ENCODE measurements at places on chromosomes 2 and 18.
A peak's percentile ranks its signal among the peaks of the same experiment; 100 is the strongest.

DNA sequence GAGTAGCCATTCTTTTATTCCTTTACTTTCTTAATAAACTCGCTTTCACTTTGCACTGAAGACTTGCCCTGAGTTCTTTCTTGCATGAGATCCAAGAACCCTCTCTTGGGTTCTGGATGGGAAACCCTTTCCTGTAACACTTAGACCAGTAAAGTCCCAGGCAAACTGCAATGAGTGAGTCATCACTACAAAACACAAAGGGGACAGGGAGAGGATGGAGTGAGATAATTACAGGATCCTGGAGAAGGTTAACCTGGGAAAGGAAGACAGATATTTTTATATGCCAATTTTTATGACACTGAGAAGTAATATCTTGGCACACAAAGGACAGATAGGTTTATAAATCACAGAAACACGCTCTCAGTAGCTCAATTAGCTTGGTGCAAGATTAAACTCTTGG, 48.7 kb downstream of the EHD3 start:
- no peak overlapping the region for H3K27ac ChIP-seq
- H3K36me3 ChIP-seq = no peaks in the 10 kb centered on the region
- no peaks in the 10 kb centered on the region for H3K27me3 ChIP-seq
- no peak overlapping the region for H3K4me3 ChIP-seq
- no peaks in the 10 kb centered on the region for H3K4me1 ChIP-seq

- H3K27me3 ChIP-seq = no peaks in the 10 kb centered on the region
- no peak overlapping the region for H3K4me3 ChIP-seq
- H3K4me1 ChIP-seq = peaks cover 4% of the 10 kb centered on the region
- no peak for DNase-seq
- no peak overlapping the region for H3K27ac ChIP-seq
Observed at GRCh38 chr2:30484995-30485394, 37.9 kb downstream of the LCLAT1 start.

- H3K27ac ChIP-seq = no peak overlapping the region
- H3K36me3 ChIP-seq = no peaks in the 10 kb centered on the region
- no peak for DNase-seq
- H3K4me3 ChIP-seq = no peak overlapping the region
Observed at GRCh38 chr2:5322396-5322795, 369.8 kb upstream of the SOX11 start.

DNA sequence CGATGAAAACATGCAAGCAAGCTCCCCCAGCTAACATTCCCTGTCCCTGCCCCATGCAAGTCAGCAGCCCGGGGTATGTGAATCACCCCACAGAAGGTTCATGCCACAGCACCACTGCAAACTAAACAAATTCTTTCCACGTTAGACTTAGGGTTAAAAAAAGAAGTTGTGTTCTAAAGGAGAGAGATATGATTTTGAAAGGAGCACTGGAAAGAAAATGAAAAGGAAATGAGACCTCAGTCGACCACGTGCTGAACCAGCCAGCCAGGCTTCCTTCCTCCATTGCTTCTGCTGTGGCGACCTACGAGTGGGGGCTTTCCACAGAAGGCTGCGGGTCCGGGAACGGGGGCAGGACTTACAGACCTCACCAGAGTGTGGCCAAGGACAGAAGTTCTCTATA, 52.0 kb downstream of the ARL4C start:
- no peaks in the 10 kb centered on the region for H3K27me3 ChIP-seq
- peaks cover 2% of the 10 kb centered on the region for H3K36me3 ChIP-seq
- peak overlapping the region; percentile 61 for H3K27ac ChIP-seq
- no peak for DNase-seq
- H3K4me3 ChIP-seq = no peak overlapping the region

DNA sequence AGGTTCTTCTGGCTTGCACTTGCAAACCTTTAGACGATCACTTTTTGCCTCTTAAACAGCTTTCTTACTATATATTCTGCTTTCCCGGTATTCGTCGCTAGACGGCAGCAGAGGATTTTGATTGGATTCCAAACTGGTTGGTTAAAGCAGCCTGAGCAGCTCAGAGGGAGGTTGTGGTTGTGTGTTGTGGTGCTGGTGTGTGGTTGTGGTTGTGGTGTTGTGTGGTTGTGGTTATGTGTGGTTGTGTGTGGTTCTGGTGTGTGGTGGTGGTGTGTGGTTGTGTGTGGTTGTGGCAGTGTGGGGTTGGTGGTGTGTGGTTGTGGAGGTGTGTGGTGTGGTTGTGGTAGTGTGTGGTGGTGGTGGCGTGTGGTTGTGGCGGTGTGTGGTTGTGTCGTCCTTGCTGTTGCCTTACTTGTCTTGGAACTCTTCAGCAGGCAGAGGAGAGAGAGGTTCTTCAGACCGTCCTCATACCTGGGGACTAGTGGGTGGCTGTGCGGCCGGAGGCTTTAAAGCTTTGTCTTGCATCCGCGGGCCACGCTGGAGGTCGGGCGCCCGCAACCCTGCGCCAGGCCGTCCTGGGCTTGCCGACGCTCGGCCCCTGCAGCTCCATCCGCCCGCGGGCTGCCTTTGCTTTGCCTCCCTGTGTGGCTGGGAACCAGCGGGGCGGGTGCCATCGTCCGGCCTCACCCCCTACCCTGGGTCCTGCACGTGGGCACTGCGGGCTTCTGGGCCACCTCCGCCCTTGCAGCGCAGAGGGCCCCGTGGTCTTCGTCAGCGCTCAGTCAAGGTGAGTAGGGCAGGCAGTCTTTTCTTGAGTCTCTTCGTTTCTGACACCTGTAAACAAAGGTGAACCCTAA, 190.8 kb downstream of the ARHGAP28 start:
- H3K4me3 ChIP-seq = no peak overlapping the region
- H3K27me3 ChIP-seq = no peaks in the 10 kb centered on the region
- no peaks in the 10 kb centered on the region for H3K4me1 ChIP-seq
- H3K36me3 ChIP-seq = no peaks in the 10 kb centered on the region
- no peak overlapping the region for H3K27ac ChIP-seq

DNA sequence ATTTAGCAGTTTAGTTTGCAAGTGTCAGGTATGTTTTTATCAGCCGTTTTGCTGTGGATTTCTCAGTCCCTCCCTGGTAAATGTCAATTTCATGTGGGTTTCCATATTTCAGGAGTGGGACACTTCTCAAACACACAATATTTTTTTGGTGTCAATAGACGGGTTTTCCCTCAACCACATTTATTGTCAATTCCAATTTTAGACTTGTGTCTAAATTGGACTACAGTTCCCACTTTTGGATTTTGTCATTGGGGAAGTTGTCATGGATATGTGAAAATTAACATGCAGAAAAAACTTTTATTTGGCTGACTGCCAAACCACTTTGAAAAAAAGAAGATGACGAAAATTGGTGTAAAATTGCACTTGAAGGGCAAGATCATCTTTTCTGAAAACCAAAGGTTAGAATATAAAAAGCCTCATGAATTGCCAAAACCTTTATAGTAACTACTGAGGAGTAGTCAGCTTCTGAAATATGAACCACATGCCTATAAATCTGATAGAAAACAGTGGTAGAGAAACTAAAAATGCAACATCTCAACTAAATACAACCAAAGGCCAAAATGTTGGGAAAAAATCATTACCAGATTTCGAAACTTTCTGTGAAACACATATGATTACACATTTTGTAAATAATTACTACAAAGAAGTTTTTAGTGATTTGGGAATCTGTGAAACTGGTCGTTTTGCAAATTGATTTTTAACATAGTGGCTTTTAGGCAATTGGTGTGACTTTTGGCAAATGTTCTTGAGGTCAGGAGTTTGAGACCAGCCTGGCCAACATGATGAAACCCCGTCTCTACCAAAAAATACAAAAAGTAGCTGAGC, 106.4 kb downstream of the BCL2L11 start:
- H3K4me3 ChIP-seq = no peak overlapping the region
- no peaks in the 10 kb centered on the region for H3K4me1 ChIP-seq
- H3K27me3 ChIP-seq = no peaks in the 10 kb centered on the region
- peak; percentile 10 for DNase-seq

DNA sequence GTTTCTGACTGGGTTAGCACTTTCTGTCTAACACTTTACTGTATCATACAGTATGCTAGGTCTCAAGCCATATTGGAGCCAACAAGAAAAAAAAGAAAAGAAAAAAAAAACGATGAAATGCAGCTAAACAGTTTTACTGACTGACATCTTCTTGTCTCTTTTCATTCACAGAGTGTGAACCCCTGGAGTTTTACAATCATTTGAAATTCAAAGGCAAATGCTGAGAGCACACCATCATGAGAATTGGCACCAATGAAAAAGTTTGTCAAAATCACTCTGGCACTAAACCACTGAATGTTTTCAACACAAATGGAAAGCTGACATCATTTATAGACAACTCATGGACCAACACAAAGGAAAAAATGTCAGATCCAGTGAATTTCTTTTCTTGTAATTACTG, 513.3 kb downstream of the LRRTM4 start:
- H3K27ac ChIP-seq = no peak overlapping the region
- no peaks in the 10 kb centered on the region for H3K36me3 ChIP-seq
- DNase-seq = no peak
- no peak overlapping the region for H3K4me3 ChIP-seq
- H3K4me1 ChIP-seq = no peaks in the 10 kb centered on the region

- H3K27ac ChIP-seq = no peak overlapping the region
- no peaks in the 10 kb centered on the region for H3K4me1 ChIP-seq
- no peak overlapping the region for H3K4me3 ChIP-seq
- H3K36me3 ChIP-seq = peaks cover 29% of the 10 kb centered on the region
Observed at GRCh38 chr2:24840962-24841945, 48.0 kb downstream of the CENPO start.

- no peaks in the 10 kb centered on the region for H3K27me3 ChIP-seq
- H3K4me1 ChIP-seq = no peaks in the 10 kb centered on the region
- no peak overlapping the region for H3K4me3 ChIP-seq
- no peak overlapping the region for H3K27ac ChIP-seq
Observed at GRCh38 chr18:11408555-11409065, 200.8 kb upstream of the SLC35G4 start.

All from CD4-positive, alpha-beta T cell (primary cell).